HFF-Myc (cell line): ENCODE measurements at places on chromosomes 12 and 14.

DNA sequence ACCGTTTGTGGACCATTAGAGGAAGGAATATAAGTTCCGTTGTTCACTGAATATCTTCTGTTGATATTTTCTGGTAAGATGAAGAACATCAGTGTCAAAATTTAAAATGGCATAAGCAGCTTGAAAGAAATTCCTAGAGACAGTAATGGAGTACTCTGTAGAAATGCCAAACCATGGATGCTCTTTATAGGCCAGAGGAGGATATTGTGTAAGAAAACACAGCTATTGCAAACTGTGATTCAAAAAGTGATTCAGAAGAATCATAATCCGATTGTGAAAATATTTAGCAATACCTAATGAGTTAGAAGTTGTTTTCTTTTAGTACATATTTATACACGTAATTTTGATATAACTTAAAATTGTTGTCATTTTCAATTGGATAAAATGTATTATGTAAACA is 102.8 kb downstream of the SLC16A7 start:
- no peak for DNase-seq

- no peak for DNase-seq
Observed at GRCh38 chr14:67395876-67396189, 16.1 kb downstream of the PLEK2 start.

DNA sequence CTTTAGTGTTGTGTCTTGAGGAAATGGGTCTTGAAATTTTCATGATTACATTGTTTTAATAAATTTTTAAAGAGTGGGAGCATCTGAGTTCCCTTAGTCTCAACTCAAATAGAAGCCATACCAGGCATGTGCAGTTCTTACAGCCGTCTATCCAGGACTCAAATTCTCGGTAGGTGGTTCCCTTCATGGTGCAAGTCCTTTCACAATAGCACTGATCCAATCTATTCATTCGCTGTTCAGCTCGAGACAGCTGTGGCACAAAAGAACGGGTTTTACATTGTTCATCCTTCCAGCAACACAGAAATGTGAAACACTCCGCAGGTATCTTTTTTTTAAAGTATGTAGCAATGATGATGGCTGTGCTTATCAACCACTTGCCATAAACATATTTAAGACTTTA is 100.2 kb downstream of the NELL2 start:
- DNase-seq, result no peak

DNA sequence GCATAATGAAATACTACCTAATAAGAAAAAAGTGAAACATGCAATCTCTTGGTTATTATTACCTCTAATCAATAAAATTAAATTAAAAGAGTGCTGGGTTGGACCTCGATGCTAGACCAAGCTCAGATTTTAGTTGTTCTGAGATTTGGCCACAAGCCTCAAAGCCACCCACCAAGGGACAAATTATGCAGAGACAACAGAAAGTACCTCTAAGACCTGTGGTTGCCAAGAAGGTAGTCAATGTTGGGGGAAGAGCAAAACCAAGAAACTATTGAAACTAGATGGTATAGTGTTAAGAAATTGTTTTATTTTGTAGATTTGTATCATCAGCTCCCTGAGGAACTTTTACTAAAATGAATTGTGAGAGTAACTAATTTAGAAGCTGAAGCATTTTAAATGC is 43.8 kb upstream of the ARID2 start:
- no peak for DNase-seq

GRCh38 chr12:29591140-29592020 is 93.9 kb upstream of the OVCH1 start:
- no peak for DNase-seq

DNA sequence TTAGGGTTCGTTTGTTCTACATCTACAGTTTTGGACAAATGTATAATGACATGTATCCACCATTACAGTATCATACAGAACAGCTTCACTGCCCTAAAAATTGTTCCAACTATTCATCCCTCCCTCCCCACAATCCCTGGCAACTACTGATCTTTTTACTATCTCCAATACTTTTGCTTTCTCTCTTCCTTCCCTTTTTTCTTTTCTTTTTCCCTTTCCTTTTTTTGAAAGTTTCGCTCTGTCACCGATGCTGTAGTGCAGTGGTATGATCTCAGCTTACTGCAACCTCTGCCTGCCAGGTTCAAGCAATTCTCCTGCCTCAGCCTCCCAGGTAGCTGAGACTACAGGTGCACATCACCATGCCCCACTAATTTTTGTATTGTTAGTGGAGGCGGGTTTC is 2.6 kb upstream of the ACOT4 start:
- no peak for DNase-seq

GRCh38 chr12:38158428-38159091 is 158.0 kb upstream of the ALG10B start:
- no peak for DNase-seq

- DNase-seq, result no peak
Observed at GRCh38 chr12:28610401-28611114, 420.3 kb downstream of the CCDC91 start.

DNA sequence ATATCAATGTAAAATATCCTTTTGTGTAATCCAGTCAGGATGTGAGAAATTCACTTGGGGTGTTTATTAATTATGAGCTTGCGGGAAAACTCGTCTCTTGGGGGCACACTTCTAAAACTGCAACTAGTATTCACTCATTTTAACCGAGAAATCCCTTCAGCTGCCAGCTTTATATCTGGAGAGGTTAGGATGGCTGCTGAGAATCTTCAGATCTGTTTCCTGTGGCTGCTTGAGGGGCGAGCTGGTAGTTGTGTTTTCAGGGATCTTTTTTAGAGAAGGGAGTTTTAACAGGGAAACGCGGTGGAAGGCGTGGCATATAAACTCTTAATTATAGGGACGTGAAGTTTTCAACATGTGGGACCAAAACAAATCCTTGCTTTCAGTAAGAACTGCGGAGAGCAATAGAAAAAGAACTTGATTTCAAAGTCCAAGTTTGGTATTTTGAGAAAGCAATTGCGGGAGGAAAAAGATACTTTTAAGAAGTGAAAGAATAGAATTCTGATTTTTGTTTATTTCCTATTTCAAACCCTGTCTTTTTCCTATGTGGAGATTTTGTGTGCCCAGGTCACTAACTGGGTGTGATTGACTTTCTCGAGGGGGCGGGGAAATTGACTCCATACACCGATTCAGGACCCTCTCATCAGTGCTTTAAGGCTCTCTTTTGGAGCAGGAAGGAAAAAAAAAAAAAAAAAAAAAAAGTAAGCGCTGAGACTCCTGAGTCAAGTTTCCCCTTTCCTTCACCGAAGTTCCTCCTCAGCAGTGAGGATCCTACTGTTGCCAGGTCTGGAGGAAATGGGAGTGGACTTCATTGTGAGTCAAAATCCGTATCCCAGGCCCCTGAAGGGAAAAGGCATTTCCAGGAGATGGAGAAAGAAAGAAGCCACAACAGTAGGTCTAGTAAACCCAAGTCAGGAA is 1.1 kb downstream of the PPFIBP1 start:
- DNase-seq, result no peak

GRCh38 chr14:33596211-33597080 is 354.4 kb downstream of the EGLN3 start:
- no peak for DNase-seq

DNA sequence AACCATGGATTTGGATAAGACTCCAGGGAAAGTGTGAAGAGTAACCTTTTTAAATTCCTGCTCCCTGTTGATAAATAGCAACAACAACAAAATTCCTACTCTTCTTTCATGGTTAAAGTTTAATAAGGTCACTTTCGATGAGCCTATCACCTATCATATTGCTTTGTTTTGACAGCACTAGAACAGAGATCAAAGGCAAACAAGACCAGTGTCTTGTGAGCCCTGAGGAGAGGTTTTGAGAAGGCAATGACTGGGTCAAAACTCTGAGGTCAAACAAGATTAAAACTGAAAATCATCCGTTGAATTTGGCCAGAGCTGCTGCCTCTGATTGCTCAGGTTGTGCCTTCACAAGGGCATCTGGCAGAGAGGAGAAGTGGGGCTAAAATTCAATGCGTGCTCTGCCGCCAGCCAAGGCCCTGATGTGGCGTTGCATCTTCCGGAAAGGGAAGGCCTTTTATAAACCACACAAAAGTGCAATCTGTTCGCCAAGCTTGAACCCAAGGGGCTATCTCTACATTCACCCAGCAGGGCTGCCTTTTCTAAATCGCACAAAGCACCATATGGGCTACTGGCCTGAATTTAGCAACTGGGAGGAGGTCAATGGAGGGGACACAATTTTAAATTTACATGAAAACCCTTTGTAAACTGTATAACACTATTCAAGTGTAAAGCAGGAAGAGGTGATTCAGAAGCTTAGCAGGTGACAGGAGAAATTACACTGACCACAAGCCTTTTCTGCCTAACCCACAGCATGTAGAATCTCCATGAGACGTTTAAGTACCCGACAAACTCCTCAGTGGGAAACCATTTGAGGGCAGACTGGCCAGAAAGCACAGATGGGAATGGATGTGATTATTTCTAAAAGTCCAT is 140.8 kb downstream of the DAD1 start:
- no peak for DNase-seq

GRCh38 chr14:103385929-103386712 is 906 bp downstream of the MARK3 start:
- DNase-seq, result no peak

GRCh38 chr12:93376436-93377251 is 1.1 kb upstream of the NUDT4 start:
- DNase-seq, result no peak

DNA sequence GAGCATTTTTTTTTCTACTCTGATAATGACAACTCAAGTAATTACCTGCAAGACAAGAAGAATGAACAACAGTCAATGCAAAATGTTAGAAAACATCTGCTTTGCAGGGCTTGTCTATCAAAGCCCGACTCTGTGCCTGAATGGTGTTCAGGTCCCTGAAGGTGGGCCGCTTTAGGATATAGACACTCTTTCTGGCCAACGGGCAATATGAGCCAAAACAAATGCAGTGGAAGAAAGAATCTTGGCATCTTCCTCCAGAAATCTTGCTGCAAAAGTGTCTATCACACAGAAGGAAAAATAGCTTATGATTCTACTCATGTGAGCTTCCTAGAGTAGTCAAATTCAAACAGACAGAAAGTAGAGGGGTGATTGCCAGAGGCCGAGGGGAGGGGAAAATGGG is 32.7 kb downstream of the FOS start:
- DNase-seq, result no peak

- no peak for DNase-seq
Observed at GRCh38 chr14:24150993-24151392, 3.7 kb downstream of the RNF31 start.

GRCh38 chr12:68832504-68832867 is 24.5 kb downstream of the MDM2 start:
- no peak for DNase-seq

- no peak for DNase-seq
Observed at GRCh38 chr12:131188131-131189050, 234.7 kb downstream of the ADGRD1 start.

DNA sequence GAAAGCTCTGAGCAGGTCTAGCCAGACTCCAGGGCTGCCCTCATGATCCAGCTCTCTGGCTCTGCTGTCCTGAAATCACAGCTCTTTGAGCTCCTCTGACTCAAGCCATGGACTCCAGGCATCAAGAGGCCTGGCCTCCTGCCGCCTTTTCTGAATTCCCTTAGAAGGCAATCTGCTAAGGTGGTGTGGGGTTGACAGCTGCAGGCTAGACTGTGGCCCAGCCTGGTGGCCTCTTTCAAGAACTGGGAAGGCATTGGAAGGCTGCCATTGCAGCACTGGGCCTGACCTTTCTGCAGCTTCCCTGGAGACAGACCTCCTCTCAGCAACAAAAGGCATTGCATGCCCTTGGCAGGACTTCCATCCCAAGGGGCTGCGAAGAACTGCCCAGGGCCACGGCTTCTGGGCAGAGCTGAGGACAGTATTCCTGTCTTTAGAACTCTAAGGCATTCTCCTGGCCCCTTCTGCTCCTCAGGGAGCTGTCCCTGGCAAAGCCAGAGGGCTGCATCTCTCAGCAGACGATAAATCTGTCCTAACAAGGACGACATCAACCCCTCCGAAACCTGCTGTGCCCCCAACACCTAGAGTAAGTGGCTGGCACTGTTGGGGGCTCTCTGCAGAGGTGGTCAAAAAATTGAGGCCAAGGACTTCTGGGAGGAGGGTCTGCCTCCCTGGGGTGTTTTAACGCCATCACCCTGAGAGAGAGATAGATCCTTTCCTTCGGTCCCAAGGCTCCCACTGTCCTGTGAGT is 115.6 kb downstream of the RBM19 start:
- DNase-seq, result no peak

DNA sequence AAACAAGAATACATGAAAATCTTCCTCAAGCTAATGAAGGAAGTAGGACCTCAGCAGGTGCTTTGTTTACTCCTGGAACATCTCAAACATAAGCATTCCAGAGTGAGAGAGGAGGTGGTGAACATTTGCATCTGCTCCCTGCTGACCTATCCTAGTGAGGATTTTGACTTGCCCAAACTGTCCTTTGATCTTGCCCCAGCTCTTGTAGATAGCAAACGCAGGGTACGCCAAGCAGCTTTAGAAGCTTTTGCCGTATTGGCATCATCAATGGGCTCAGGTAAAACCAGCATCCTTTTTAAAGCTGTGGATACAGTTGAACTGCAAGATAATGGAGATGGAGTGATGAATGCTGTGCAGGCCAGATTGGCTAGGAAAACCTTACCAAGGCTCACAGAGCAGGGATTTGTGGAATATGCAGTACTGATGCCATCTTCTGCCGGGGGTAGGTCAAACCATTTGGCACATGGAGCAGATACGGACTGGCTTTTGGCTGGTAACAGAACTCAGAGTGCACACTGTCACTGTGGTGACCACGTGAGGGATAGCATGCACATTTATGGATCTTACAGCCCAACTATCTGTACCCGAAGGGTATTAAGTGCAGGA is 1.9 kb downstream of the TOGARAM1 start:
- DNase-seq, result no peak

GRCh38 chr12:72207486-72208409 is 64.4 kb upstream of the TRHDE start:
- DNase-seq, result no peak

- DNase-seq, result no peak
Observed at GRCh38 chr14:49768301-49769121, 558 bp downstream of the KLHDC2 start.

DNA sequence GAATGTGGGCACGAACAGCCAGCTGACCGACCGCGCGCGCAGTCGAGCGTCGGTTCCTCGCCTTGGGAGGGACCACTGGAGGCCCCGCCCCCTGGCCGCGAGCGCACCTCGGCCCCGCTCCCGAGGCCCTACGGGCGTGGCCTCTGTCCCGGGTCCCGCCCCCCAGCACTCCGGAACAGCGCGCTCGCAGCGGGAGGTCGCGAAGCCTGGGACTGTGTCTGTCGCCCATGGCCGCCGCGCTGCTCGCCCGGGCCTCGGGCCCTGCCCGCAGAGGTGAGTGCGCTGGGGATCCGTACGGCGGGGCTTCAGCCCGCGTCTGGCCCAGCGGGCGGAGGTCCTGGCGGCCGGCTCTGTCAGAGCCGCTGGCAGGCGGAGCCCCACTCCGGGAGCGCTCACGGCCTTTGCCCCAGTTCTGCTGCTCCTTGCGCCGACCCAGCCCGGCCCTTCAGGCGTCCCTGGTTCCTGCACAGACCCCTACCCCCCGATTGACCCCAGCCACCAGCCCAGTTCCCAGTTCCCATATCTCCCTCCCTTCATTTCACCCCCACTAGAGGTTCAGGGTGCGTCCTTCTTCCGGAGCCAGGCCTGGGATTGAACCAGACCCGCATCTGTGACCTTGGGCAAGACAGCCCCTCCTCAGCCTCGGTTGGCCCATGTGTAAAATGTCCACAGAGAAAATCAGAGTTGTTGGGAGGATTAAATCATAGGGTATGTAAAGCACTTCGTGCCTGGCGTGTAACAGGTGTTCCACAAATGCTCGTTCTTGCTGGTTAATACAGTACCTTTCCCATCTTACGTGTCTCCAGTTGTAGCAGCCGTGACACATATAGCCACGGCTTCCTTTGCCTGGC is at the start of gene ACADS:
TSS of gene ACADS (plus strand) at position 168 of the 851 bp plus-strand sequence. CDS start at position 228, 60 bp downstream.
- peak; percentile 30 for DNase-seq
